ENCODE measurements at places on chromosomes 2 and 18.

DNA sequence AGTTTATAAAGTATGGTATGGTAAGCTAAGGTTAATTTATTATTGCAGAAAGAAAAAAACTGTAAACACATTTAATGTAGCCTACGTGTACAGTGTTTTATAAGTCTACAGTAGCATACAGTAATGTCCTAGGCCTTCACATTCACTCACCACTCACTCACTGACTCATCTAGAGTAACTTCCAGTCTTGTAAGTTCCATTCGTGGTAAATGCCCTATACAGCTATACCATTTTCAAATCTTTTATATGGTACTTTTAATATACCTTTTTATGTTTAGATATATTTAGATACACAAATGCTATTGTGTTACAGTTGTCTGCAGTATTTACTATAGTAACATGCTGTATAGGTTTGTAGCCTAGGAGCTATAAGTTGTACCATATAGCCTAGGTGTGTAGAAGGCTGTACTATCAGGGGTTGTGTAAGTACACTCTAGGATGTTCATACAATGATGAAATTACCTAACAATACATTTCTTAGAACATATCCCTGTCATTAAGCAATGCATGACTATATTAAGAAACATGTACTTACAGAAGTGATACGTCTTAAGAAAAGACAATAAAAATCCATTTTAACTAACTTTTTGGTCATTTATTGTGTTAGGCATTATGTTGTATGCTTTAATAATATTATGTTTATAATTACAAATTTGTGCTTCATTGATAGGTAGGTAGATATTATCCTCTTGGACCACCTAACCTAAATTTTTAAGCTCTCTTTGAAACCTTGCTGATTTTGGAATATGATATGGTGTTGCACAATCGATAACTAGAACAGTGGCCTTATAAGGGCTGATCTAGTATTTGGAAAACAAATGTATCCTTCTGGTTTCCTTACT, 51.9 kb downstream of the VRK2 start:
- DNase-seq = peak; percentile 51

- DNase-seq = peak; percentile 15
These were observed 4.7 kb downstream of the RAB3GAP1 start for GRCh38 chr2:135056790-135057189.

- peak; percentile 17 for DNase-seq
These were observed 86.2 kb upstream of the HAAO start for GRCh38 chr2:42878581-42878980.

GRCh38 chr18:46916551-46917107, 678 bp downstream of the PIAS2 start:
- DNase-seq = peak; percentile 37

GRCh38 chr18:7608781-7609201, 41.7 kb downstream of the PTPRM start:
- DNase-seq = peak; percentile 88

DNA sequence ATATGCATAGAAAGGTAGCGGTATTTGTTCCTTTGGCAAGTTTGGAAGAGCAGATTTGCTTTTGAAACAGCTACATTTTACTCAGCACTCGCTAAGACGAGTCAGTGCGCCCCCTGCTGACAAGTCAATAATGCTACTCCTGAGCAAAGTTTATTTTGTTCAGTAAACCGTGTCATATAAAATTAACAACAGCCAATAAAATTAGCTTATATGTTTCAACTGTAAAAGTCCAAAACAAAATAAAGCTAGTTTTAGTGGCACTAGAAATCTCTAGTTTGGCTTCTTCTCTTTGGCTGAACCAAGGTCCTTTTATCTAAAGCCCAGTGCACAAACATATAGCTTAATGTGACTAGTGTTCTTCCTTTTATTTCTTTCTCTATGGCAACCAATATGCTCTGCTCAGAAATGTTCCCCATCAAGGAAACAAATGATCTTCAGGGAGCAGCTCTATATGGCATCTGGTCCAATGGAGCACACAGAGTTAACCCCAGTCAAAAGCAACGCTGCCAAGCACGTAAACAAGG, 4.2 kb upstream of the POU3F3 start:
- peak; percentile 54 for DNase-seq

- DNase-seq = peak; percentile 71
These were observed 61.2 kb downstream of the FARSB start for GRCh38 chr2:222594679-222595078.

DNA sequence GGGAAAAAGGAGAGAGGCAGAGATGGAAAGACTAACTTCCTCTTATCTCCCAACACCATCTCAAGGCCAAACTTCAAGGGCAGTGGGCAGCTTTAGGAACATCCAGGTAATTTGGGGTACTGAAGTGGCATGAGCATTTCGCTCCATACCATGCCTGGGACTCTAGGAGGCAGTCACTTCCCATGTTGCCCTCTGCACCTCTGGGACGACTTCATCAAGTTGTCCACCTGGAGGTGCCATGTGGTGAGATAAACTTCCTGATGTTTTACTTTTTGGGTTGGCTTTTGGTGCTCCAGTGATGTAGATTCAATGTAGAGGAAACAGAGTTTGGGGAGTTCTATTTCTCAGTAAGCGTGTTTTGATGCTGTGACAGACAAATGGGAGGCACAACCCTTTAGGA, 56.3 kb upstream of the UPP2 start:
- no peak for DNase-seq
